Smooth muscle cell of the umbilical artery (primary cell): ENCODE measurements at places on chromosomes 7 and 10. TPM values are rescaled to one million over a fixed set of nuclear protein-coding genes. Genes with fewer than 3 reads are reported as not detected.

The CAV1 gene
- 57.0 and 517 TPM in 2 replicates for total RNA-seq

The SPOCK2 gene
- under 0.01 and 0.23 TPM in 2 replicates for total RNA-seq

The IQUB gene
- total RNA-seq: 0.51 and 0.89 TPM in 2 replicates

The CACNA2D1 gene
- total RNA-seq: 94.8 and 114 TPM in 2 replicates

The NUDT5 gene
- total RNA-seq: 72.0 and 80.2 TPM in 2 replicates

The ASAH2B gene
- 3.3 and 4.3 TPM in 2 replicates for total RNA-seq

The UPK3B gene
- total RNA-seq: under 0.01 TPM in 1 of 2 replicates, not detected in the other

The ADAM22 gene
- 0.89 and 1.8 TPM in 2 replicates for total RNA-seq

The NUTM2D gene
- 1.2 and 2.0 TPM in 2 replicates for total RNA-seq
